NCI-H526 (cell line): ENCODE measurements at places on chromosomes 3 and 15.
A peak's percentile ranks its signal among the peaks of the same experiment; 100 is the strongest.

DNA sequence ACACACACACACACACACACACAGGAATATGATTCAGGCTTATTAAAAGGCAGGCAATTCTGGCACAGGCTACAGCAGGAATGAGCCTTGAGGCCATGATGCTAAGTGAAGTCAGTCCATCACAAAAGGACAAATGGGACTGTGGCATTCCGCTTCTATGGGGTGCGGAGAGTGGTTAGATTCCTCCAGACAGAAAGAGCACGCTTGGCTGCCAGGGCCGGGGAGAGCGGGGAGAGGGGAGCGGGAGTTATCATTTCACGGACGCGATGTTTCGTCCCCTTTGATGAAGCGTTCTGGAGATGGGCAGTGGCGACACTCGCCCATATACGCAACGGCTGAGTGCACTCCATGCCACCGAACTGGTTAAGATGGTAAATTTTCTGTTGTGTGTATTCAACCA, 58.5 kb upstream of the FAM174B start:
- peak; percentile 73 for DNase-seq

DNA sequence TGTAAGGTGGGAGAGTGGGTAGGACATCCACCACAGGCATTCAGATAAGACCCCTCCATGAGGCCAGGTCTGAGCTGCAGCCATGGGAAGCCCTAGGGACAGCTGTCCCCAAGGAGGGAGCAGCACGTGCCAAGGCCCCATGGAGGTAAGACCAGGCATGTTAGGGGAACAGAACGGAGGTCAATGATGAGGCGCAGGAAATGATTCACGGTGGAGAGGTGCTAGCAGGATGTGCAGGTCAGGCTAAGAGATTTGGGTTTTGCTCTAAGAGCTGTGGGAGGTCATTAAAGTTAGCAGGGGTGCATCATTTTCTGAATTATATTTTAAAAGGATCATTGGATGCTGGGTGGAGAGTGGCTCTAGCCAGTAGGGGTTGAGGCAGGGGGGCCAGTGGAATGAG, 66.4 kb upstream of the SNRPA1 start:
- DNase-seq, result no peak

GRCh38 chr3:23519314-23520208, 286.2 kb upstream of the UBE2E1 start:
- DNase-seq, result no peak

DNA sequence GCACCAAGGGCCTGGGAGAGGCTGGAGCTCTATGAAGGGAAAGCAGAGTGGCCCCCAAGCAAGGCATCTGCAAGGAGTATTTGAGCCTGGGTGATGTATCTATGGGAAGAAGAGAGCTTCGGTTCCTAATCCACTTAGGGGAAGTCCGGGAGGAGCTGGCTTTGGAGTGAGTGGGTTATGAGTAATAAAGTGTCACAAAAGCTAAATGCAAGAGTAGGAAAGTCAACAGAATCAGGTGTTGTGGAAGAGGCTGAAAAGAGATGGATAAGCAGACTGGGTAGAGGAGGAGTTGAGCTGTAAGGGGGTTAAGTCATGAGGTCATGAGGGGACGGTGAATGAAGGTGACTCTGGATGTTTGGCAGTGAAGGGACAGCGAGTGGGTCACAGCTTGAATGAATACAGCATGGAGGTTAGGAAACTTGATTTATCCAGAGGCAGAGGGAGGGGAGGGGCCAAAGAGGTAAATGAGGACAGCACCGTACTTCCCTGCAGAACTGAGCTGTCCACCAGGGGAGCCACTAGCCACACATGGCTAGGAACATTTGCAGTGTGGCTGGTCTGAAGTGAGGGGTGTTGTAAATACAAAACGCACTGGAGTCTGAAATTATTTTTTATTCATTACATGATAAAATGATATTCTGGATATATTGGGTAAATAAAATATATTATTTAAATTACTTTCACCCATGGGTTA, 83.3 kb downstream of the ADCY5 start:
- peak; percentile 68 for DNase-seq

DNA sequence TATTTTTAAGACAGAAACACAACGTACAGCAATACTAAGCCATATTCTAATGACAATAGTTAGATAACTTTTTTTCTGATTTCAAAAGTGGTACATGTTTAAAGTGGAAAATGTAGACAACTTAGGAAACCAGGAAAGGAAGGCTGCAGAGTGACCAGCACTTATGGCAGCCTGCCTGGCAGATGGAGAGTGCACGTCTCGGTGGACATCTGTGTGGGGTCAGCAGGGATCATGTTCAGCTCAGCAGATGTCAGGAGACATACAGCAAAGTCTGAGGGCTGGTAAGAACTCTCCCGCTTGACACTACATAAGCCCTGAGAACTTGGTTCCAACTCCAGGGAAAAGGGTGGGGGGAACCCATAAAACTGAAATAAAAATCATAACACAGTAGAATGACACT, 128.6 kb upstream of the ADPGK start:
- DNase-seq, result no peak

DNA sequence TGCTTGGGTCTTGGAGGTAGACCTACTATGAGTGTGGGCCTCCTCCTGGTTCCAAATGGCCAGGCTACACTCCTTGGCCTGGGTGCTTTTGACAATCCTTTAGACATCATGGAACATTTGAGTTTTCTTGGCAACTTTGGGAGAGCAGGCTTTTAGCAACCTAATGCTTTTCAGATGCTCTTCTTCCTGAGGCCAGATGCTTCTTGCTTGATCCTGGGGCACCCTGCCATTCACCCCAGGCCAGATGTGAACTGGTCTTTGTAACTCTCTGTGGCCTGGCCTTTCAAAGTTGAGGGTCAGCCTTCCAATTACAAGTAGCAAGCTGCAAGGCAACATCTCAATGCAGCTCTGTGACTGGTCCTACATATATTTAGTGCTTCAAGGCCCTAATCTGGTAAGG, 40.5 kb downstream of the RTP1 start:
- DNase-seq, result no peak

DNA sequence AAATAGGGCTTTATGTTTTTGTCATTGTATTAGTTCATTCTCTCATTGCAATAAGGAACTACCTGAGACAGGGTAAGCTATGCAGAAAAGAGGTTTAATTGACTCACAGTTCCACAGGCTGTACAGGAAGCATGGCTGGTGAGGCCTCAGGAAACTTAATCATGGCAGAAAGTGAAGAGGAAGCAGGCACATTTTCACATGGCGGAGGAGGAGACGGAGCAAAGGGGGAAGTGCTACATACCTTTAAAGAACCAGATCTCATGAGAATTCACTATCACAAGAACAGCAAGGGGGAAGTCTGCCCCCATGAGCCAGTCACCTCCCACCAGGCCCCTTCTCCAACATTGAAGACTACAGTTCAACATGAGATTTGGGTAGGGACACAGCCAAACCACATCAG, 25.6 kb downstream of the CEP63 start:
- DNase-seq, result no peak

DNA sequence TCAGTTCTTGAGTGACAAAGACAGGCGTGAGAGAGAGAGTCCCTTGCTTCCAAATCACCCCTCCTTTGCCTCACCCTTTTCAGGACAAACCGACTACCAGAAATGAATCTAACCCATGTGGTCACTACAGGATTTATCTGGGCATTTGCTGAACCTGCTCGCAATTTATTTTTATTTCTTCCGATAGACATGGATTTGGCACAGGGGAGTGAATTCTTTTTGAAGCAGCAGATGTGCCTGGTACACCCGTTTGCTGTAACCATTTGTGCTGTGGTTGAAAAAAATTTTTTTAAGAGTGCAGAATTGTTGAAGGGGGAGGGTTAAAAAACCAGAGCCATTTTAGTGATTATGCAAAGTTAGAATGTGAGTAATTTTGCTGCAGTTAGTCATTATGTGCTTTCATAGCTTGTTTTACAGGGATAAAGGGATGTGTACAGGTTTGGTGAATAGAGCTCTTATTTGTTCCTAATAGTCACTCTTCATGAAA, 442.0 kb downstream of the LPP start:
- DNase-seq, result no peak

- no peak for DNase-seq
Observed at GRCh38 chr3:15292765-15293522, 39.4 kb downstream of the SH3BP5 start.

- no peak for DNase-seq
Observed at GRCh38 chr3:103968131-103968530, 1398.6 kb upstream of the ALCAM start.

DNA sequence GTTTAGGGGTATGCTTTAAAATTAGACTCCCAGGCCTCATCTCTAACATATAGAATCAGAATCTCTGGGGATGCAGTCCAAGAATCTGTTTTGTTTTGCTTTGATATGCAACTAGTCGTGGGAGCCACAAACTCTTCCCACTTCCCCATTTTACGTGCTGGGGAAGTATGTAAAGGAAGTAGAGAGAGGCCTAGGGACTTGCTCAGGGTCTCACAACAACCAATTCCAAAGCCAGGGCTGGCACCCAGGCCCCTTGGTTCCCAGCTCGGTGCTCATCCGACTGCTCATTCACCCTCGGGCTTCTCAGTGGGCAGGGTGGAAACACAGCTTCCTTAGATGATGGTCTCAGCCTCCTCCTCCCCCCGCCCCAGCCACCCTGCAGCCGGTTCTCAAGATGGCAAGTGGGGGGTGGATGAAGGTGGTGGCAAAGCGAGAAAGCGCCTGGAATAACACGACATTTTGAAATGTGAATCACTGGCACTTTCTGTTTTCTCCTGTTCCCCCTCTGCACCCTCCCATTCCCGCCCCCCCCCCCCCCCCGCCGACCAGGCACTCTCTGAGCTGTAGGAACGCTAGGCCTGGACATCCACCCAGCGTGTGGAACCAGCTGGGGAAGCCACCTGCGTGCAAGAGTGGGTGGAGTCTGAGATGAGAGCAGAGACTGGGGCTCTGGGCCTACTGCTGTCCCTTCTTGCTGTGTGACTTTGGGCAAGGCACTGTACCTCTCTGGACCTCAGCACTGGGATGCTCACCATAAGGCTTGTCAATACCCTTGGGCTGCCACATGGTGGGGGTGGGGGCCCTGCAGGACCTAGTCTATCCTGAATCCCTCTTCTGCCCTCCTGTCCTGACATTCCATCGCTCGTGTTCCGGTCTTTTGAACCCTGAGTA, 214.5 kb downstream of the RPLP1 start:
- peak; percentile 20 for DNase-seq

DNA sequence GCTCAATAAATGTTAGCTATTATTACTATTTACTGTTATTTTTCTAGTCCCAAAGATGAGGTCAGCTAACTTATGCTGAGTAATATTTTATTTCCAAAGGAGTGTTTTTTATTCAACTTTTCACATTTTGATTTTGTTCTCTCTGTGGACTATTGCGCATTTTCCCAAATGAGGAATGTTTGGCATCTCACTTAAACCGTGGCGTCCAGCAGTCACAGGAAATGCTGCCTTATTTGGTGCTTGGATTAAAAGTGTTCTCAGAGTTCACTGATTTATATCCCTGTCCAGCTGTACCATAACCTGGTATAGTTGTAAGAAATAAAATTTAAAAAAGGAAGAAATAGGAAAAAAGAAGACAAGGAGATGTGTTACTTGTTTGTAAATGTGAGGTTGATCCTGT, 166.8 kb downstream of the THSD4 start:
- no peak for DNase-seq

- no peak for DNase-seq
Observed at GRCh38 chr15:93019090-93019489, 69.9 kb downstream of the RGMA start.

DNA sequence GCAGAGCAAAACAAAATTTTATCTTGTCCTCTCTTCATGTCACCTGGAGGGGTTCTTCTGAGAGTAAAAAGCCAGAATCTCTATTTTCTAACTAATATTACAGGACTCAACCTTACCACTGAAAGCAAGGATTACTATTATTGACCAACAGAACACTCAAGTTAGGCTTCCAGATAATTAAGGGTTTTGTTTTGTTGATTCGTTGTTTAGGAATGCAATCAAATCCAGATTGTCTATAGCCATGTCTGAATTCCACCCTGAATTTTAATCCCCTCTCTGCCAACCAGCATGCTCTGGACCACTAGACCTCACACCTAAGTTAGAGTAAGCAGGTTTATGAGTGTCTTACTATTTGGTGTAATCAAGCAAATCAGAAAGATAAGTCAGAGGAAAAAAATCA, 90.7 kb downstream of the PEAK1 start:
- DNase-seq, result no peak

DNA sequence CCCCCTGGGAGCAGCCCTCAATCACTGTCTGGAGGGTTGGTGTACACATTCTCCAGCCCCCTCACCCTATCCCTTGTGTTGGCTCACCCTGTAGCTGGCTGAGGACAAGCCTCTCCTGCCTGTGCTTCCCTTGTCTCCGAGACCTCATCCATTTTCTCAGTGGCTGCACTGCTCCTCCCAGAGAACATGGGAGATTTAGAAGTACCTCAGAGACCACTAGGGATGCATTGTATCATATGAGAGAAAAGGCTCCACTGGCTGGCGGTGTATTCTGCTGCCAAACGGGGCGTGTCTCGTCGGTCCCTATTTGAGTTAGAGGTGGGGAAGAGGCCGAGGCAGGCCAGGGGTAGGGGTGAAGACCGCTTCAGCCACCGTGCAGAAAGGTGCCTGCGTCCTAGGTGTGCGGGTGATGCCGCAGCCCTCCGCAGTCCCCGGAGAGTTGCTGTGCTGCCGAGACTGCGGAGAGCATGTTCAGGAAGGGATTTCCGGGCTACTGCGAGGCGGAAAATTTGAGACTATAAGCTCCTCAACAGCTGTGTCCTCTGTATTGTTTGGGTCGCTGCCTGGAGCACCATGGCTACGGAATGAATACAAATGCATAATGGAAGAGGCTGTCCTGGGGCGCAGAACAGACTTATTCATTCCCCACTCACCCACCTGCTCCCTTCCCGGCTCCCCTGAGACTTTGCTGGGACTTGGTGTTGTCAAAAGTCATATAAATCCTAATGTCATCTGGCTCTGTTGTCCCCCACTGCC, 43.8 kb downstream of the SPSB4 start:
- DNase-seq, result no peak

GRCh38 chr15:92623435-92623834, 32.1 kb downstream of the FAM174B start:
- peak; percentile 91 for DNase-seq

- DNase-seq, result no peak
Observed at GRCh38 chr3:151879679-151880415, 6.4 kb downstream of the SUCNR1 start.

GRCh38 chr3:35522450-35522849, 116.9 kb upstream of the ARPP21 start:
- no peak for DNase-seq

- no peak for DNase-seq
Observed at GRCh38 chr3:120272286-120272685, 12.7 kb downstream of the GPR156 start.
